ENCODE measurements at places on chromosomes 5 and 9. TPM values are rescaled to one million over a fixed set of nuclear protein-coding genes. Genes with fewer than 3 reads are reported as not detected.

Gene SARDH
- total RNA-seq = 4.9 TPM

Gene NMUR2
- not detected for total RNA-seq

Gene KLF4
- 16.8 TPM for total RNA-seq

Gene ANKRD18B
- 0.28 TPM for total RNA-seq

Gene PHYHD1
- total RNA-seq = 6.4 TPM

Gene NUTM2F
- not detected for total RNA-seq

Gene HEMGN
- not detected for total RNA-seq

Gene C5orf46
- total RNA-seq = not detected

Gene ZBTB6
- 13.6 TPM for total RNA-seq

Gene DELE1
- total RNA-seq = 32.7 TPM

Gene PLAC8L1
- not detected for total RNA-seq

Gene SLC23A1
- total RNA-seq = under 0.01 TPM

Data from smooth muscle cell of bladder (primary cell).